Renal cortical epithelial cell (primary cell): ENCODE measurements at places on chromosomes 2 and 18. TPM values are rescaled to one million over a fixed set of nuclear protein-coding genes. Genes with fewer than 3 reads are reported as not detected.

- peak; percentile 73 for DNase-seq
Observed at GRCh38 chr18:76621782-76622495, 126.9 kb upstream of the ZNF516 start.

Gene RASGRP3
- 2.4 and 8.9 TPM in 2 replicates for total RNA-seq

GRCh38 chr2:47735912-47736311 lies 47.0 kb upstream of the MSH6 start:
- no peak for DNase-seq

- DNase-seq, result no peak
Observed at GRCh38 chr2:144605231-144605840, 85.4 kb upstream of the ZEB2 start.

Gene METTL4
- total RNA-seq, result 10.6 and 13.8 TPM in 2 replicates

DNA sequence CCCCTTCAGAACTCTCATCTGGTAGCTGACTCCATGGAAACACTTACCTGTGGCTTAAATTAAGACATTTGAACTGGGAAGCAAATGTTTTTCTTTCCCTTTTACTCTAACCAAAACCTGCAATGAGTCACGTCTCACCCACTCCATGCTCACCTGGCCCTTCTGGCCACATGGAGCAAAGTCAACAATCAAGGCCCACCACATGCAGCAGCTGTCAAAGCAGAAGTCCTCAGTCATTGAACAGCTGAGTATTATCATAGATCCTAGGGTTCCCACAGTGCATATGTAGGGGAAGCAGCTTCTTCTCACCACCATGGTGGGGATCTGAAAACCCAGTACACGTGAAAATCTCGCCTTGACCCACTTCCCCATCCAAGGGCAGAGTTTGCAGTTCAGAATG lies 12.3 kb upstream of the MEP1B start:
- DNase-seq, result no peak

Gene CDH7
- not detected in 2 replicates for total RNA-seq

DNA sequence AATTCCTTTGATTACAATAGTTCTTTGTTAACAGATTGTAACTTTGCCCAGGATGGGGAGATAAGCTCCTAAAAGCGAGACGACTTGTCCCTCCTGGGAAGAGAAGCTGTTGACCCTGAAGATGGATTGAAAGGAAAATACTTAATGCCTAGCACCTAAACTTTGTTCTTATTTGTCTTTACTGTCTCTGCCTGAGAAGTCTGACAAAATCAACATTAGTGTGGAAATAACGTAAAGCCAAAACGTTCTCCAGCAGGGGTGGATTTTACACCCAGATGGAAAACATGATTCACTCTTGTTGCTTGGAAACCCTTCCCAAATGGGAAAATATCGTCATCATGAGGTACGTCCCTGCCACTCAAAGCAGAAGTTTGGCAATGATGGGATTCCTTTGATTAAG lies 450.1 kb downstream of the SLC4A3 start:
- DNase-seq, result no peak

Gene ABHD1
- total RNA-seq, result 0.10 TPM in 1 of 2 replicates, not detected in the other

Gene AFF3
- total RNA-seq, result 0.10 TPM in 1 of 2 replicates, not detected in the other

Gene IL36G
- not detected in 2 replicates for total RNA-seq

GRCh38 chr2:157843935-157844334 lies 32.2 kb downstream of the ACVR1 start:
- DNase-seq, result no peak

Gene CD8B
- not detected in 2 replicates for total RNA-seq

Gene SERPINB10
- not detected in 2 replicates for total RNA-seq

Gene IL1B
- 0.35 and 4.5 TPM in 2 replicates for total RNA-seq

DNA sequence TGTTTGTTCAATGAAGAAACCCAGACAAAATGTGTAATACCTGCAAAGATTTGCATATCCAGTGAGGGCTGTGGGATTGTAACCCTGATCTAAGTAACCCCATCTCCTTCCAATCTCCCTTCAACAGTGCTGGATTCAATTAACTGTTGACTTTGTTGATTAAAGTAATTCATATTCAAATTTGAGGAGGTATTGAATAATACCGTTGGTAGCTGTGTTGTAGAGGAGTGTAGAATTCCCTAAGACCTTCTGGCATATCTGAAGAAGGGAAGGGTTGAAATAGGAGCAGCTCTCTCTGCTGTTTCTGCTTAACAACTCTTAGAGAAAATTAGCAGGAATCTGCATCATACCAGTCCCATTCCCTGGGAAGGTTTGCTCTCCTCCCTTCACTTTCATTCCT lies 28.2 kb downstream of the MAIP1 start:
- no peak for DNase-seq

Gene CFAP65
- 0.65 TPM in 1 of 2 replicates, not detected in the other for total RNA-seq

Gene CFAP210
- 0.25 TPM in 1 of 2 replicates, not detected in the other for total RNA-seq

Gene PLCL1
- total RNA-seq, result under 0.01 and 1.2 TPM in 2 replicates

Gene CACNB4
- total RNA-seq, result 0.52 and 0.75 TPM in 2 replicates

Gene ICA1L
- total RNA-seq, result 3.3 and 6.5 TPM in 2 replicates
